Globus pallidus (tissue), 1 donor: ENCODE measurements at places on chromosomes 3 and 15.

DNA sequence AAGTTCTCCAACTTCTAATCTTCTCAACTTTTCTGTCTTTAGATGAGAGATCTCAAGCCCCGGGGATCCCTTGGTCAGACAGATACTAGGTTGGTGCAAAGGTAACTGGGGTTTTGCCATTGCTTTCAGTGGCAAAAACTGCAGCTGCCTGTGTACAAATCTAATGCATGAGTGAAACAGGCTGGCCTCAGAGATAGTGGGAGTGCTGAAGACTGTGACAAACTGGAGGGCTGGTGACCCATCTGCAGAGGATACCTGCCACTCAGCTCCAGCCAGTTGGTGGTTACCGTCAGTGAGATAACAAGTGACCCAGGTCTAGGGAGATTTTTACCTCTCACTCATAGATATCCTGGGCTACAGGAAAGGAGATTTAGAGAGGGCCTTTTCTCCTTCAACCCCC lies 85.7 kb downstream of the RYR3 start:
- DNase-seq: no peak

DNA sequence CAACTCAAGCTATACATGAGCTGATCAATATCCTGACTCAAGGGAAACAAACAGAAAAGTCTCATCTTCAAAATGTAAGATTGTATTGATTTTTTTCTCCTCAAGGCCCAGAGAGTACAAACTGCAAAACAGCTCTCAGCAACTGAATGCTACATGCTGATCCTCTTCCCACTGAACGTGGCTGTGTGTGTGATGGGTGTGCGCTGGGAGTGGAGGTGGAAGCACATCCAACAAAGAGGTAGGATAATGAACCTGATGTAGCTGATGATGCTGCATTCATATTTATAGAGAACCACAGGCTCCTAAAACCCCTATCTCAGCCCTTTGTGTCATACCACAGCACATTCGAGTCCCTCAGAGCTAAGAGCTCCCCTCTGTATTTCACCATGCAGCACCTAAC lies 56.8 kb downstream of the GABRB3 start:
- DNase-seq: no peak

GRCh38 chr3:40961104-40961857 lies 238.0 kb upstream of the CTNNB1 start:
- no peak for DNase-seq

DNA sequence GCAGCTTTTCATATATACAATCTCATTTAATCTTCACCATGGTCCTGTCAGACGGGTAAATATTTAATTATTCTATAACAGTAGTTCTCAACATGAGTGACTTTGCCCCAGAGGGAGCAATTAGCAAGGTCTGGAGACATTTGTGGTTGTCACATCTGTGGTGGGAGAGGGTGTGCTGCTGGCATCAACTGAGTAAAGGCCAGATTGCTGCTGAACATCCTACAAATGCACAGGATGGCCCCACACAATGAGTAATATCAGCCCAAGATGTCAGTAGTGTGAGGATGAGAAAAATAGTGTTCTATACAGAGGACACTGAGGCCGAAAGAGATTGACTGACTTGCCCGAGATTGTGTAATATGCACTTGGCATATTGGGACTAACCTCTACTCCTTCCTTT lies 156.0 kb downstream of the AGBL1 start:
- DNase-seq: no peak

GRCh38 chr3:106842151-106842550 lies 535.1 kb upstream of the CCDC54 start:
- DNase-seq: no peak

- DNase-seq: no peak
Observed at GRCh38 chr3:123459862-123460261, 11.0 kb upstream of the ADCY5 start.

GRCh38 chr3:99929745-99930139 lies 112.1 kb downstream of the CMSS1 start:
- no peak for DNase-seq

DNA sequence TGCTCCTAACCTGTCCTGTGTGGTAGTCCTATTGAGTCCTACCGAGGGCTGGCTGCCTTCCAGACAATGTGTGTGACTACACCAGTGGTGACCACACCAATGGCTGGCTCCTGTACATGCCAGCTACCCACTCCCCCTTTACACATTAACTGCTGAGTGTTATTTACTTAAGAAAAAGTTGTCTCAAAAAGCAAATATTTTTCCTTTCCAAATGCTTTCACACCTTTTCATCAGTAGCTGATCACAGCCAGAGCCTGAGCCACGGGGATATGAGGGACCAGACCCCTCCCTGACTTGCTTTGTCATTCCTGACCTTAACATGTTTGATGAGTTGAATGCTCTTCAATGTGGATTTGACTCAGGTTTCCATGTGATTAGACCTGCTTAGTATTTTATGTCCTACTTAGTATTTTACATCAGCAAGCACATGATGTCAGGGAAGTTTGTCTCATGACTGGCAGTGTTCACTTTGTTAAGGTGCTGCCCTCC lies 29.6 kb upstream of the GREM1 start:
- no peak for DNase-seq

- no peak for DNase-seq
Observed at GRCh38 chr15:38189671-38190295, 62.9 kb upstream of the SPRED1 start.

- DNase-seq: no peak
Observed at GRCh38 chr3:18403061-18403460, 22.1 kb downstream of the SATB1 start.

DNA sequence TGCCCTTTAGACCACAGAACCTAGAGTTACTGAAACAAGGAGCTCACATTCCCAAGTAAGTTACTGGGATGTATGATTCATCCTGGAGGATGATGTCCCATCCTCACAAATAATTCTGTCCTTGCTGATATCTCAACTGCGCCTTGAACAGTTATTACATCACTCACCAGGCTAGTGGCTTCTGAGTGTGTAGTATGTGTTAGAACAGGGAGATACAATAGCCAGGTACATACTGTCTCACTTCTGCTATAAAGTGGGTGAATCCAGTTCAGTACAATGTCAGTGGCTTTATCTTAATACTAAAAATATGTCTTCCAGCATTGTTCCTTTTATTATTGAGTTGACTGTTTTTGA lies 483.2 kb upstream of the FRG2C start:
- no peak for DNase-seq

- DNase-seq: no peak
Observed at GRCh38 chr3:46020766-46021510, 6.3 kb downstream of the XCR1 start.

GRCh38 chr3:57582474-57583168 lies 14.5 kb downstream of the ARF4 start:
- no peak for DNase-seq

GRCh38 chr3:151052346-151052745 lies 33.1 kb upstream of the MED12L start:
- no peak for DNase-seq

GRCh38 chr3:80733522-80734176 lies 965.9 kb upstream of the ROBO1 start:
- no peak for DNase-seq

DNA sequence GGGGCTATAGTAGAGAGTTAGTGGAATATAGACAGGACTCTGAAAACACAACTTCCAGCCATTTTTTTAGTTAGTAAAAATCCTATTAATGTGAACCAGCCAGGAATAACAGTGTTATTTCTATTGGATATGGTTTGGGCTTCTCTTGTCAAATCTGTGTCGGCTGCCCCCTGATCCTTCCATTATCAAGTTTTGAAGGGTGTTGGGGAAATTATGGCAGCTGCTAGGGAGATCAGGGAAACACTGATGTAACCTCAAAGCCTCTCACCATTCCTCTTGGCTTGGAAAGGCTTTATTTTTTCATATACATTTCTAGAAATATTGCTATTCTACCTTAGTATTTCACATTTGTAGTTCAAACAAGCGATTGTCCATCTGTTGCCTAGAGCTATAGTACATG lies 293.7 kb upstream of the TPRG1 start:
- no peak for DNase-seq

DNA sequence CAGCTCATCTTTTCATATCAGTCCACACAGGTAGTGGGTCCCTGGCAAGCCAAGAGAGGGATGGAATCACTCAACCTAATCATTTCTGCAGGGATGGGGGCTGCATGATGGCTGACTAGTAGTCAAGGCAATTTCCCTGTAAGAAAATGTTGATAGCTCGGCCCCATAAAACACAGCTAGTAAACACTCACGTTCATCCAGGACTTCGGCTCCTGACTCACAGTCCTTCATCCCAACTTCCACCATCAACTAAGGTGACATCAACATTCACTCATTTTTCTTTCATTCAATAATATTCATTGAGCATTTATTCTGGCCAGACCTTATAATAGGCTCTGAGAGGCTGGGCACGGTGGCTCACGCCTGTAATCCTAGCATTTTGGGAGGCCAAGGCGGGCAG lies 4.4 kb upstream of the ACAP2 start:
- no peak for DNase-seq

DNA sequence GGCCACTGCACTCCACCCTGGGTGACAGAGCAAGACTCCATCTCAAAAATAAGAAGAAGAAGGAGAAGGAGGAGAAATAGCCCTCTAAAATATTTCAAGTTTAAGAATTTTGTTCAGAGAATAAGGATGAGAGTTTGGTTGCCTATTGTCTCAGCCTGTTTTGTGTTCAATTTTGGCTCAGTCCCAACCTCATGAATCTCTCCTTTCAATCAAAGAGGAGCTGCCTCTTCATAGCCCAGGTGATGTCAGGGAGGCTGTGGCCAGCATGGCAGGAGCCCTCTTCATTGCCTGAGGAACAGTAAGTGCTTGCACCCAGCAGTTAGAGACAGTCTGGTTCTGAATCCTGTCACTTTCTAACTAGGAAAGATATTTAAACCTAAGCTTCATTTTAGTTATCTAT lies 55.0 kb downstream of the BDH1 start:
- DNase-seq: no peak

GRCh38 chr15:26628071-26628470 lies 144.8 kb downstream of the GABRB3 start:
- DNase-seq: no peak

DNA sequence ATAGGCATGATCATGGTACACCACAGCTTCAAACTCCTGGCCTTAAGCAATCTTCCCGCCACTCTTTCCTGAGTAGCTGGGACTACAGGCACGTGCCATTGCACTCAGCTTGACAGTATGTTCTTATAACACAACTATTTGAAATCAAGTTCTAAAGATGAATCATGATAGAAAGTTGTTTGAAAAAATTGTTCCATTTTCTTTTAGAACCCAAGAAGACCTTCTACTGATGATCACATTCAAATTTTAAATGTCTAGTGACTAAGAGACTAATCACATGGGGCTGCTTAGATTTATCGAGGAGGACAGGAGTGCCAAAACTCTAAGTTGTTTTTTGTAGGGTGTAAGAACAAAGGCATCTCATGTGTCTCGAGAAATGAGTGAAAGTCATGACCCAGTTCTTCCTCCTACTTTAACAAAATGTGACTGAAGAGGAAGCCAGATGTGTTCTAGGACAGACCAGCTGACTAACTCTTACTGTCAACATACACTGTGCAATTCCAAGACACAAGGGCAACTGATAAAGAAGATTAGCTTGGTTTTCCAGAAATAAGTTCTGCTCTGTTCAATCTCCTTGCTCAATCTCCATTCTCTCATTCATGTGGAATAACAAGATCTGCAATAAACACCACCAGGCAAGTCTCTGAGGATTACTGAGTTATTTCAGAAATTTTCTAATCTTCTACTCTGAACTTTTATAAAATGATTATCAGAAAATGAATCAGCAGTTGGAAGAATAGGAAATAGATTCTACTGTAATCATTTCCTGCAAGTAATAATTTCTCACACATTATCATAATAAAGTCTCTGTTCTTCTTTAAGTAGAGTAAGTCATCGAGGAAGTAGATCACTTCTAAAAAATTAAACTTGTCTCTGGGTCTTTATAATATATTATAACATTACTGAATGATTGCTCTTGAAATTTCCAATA lies 122.6 kb upstream of the CCNL1 start:
- DNase-seq: no peak

- DNase-seq: no peak
Observed at GRCh38 chr15:47870300-47870955, 153.1 kb downstream of the SEMA6D start.

GRCh38 chr3:122754929-122755328 lies 38.7 kb downstream of the HSPBAP1 start:
- no peak for DNase-seq
